Calu3 (cell line): ENCODE measurements at places on chromosomes 7 and 10.

GRCh38 chr10:70782746-70783680, 2.2 kb downstream of the TBATA start:
- no peaks in the 10 kb centered on the region for H3K36me3 ChIP-seq
- no peak overlapping the region for H3K4me3 ChIP-seq
- peaks cover 83% of the 10 kb centered on the region for H3K27me3 ChIP-seq
- no peaks in the 10 kb centered on the region for H3K4me1 ChIP-seq

- no peak for DNase-seq
- peaks cover 31% of the 10 kb centered on the region for H3K4me1 ChIP-seq
Observed at GRCh38 chr10:87656431-87657072, 3.1 kb upstream of the PAPSS2 start.

DNA sequence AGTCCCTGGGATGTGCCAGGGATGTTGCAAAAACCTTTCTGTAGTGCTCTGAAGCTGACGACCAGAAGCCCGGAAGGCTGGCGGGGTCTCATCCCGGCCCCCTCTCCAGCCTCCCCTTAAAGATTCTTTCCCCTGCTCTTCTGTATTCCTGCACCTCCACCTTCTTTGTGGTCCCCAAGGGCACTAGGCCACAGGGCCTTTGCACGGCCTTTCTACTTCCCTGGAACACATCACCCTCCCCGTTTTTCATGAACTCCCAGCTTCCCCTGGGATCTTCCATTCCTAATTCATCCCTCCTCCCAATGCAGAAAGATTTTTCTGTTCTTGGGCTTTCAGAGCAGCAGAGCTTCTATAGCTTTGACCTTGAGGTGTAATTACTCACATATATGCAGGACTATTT, 127.0 kb downstream of the CDH23 start:
- no peak overlapping the region for H3K4me3 ChIP-seq
- no peak for DNase-seq

DNA sequence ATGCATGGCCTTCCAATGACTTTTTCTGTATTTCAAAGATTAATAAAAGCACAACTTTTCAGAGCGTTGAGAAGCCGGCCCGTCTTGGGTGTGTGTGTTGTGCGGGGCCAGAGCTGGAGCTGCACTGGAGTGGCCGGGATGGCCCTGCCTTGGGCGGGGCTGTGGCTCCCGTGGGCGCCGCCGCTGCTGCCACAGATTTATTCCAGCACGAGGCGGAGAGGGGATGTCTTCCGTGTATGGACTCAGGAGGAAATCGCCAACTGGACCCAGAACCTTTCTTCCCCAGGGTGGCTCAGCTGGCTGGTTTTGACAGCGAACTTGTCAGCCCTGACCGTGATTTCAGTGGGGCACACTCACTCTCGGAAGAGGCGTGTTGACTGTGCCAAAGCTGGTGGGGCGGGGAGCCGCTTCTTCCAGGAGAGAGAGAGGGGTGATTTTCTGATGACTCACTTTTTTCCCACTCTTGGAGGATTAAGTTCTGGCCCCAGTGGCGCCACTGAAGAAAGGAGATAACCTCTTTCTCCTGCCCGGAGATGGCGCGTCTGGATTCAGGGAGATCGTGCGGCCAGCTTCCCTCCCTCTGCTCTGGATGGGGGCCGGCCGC, 72.4 kb downstream of the DNAJB6 start:
- no peak for DNase-seq
- H3K36me3 ChIP-seq, result peaks cover 60% of the 10 kb centered on the region
- H3K27me3 ChIP-seq, result no peaks in the 10 kb centered on the region
- H3K27ac ChIP-seq, result no peak overlapping the region
- H3K4me3 ChIP-seq, result no peak overlapping the region
- H3K4me1 ChIP-seq, result peaks cover 8% of the 10 kb centered on the region
